ENCODE measurements at places on chromosomes 16 and 17.
A peak's percentile ranks its signal among the peaks of the same experiment; 100 is the strongest.

GRCh38 chr17:76490112-76490710 is 11.0 kb downstream of the RHBDF2 start:
- no peak for DNase-seq

DNA sequence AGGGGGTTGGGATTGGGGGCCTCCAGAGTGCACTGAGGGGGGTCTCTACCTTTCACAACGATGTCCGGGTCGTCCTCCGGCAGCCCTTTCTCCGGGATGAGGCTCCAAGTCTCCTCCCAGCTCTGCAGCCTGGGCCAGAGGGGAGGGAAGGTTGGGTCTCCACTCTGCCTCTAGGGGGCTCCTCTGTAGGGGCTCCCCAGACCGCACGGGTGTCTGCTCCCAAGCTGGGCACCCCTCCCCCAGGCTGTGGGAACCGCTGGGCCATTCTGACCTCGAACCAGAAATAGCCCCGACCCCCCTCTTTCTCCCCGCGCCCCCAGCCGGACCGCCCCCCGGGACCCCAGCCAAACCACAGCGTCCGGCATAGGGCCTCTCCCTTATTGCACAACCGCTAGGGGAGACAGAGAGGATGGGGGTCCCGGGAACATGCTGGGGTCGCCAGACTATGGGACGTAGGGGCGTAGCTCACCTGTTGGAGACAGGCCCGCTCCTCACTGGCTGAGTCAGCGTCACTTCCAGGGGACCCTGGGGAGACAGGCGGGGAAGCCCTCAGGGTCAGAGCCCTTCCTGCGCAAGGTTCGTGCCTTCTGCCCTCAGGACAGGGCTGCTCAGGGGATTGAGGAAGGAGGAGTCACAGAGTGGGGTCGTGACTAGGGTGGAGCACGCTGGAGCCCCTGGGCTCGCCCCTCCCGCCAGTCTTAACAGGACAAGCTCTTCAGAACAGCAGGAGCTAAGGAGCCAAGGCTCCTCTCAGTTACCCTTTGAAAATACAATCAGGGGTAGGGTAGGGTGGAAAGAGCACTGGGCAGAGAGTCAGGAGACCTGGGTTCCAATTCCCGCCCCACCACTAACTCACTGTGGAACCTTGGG is 2.7 kb downstream of the PLEKHH3 start:
- peak; percentile 84 for DNase-seq

GRCh38 chr16:88389621-88390160 is 6.9 kb downstream of the ZNF469 start:
- DNase-seq: no peak

GRCh38 chr17:66580184-66580955 is 254.5 kb upstream of the CACNG5 start:
- DNase-seq: peak; percentile 89

DNA sequence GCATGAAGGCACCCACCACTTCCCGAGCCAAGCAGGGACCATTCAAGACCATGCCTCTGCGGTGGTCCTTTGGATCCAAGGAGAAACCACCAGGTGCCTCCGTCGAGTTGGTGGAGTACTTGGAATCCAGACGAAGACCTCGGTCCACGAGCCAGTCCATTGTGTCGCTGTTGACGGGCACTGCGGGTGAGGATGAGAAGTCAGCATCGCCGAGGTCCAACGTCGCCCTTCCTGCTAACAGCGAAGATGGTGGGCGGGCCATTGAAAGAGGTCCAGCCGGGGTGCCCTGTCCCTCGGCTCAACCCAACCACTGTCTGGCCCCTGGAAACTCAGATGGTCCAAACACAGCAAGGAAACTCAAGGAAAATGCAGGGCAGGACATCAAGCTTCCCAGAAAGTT is 63.4 kb downstream of the DHRS7C start:
- DNase-seq: no peak

DNA sequence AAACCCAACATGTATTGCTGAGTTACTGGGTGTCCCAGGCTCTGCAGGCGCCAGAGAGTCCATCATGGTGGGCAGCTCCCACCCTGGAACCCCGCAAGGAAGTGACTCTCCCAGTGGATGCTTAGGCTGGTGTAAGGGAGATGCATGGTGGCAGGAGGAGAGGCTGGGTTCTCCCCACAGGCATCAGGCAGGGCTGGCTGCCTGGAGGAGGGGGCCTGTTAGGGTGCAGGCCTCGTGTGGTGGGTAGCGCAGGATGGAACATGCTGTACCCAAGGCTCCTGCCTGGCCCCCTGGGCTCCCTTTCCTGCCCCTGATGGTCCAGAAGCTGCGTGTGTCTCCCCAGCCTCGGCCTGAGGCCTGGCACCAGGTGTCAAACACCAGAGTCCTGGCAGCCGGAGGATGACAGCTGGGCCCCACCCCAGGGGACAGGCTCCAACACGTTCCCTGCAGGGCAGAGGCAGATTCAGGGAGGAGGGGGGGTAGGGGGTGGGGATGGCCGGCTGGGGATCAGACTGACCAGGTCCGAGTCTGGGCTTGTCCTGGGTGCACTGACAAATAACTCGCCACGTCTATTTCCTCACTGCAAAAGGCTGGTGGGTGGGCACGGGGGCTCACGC is 40.2 kb upstream of the CIBAR2 start:
- DNase-seq: no peak

- DNase-seq: no peak
Measured at GRCh38 chr17:80807882-80808281, 183.8 kb upstream of the CHMP6 start.

DNA sequence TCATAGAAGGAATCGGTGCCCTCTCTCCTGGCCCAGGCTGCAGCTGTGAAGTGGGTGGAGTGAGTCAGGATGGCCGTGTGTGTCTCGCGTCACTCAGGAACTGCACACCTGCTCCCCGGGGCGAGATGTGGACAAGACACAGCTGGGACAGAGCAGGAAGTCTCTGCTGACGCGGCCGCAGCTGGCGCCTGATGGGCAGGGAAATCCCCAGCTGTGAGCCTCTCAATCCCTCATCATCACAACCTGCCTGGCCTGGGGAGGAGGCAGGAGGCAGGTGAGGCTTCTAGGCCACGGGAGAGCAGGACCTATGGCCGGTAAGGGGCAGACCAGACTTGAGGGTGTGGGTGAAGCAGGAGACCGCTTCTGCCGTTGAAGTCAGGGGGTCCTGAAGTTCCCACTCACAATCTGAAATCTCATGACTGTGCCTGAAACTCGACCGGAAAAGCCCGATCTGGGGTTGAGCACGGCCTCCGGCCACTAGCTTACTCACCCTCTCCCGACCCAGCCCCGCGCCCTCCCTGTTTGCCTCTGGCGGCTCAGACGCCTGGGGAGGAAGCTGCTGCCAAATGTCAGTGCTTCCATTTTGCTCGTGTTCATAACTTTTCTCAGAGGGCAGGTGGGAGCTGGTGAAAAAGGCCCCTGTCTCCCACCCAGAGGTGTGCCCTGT is 1.1 kb upstream of the TRPV3 start:
- DNase-seq: peak; percentile 69

DNA sequence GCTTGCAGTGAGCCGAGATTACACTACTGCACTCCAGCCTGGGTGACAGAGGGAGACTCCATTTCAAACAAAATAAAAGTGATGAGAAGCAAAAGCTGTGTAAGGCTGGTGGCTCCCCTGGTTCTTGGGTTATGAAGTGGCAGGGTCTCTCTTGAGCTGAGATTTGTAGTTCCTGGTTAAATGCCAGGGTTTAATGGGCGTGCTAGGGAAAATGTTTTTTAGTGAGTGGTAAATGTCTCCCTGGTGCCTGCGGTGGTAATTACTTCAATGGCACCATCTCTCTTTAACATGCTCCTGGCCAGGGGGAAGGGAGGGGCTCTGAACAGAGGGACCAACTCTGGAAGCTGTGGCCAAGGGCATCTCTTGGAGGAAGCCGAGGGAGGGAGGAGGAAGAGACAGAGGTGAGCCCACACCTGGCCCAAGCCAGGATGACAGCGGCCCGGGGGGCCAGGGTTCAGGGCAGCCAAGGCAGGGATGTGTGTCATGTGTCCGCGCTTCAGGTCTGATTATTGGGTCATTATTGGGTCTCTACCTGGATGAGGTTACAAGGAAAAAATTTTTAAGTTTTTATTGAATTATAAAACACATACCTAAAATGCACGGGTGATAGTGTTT is 17.8 kb upstream of the RPL38 start:
- DNase-seq: no peak

GRCh38 chr17:30568117-30568430 is 90.9 kb downstream of the GOSR1 start:
- DNase-seq: no peak

- DNase-seq: peak; percentile 85
Measured at GRCh38 chr16:72311426-72311825, 139.5 kb upstream of the PMFBP1 start.

GRCh38 chr17:16585796-16586195 is 16.8 kb upstream of the ZNF287 start:
- DNase-seq: no peak

DNA sequence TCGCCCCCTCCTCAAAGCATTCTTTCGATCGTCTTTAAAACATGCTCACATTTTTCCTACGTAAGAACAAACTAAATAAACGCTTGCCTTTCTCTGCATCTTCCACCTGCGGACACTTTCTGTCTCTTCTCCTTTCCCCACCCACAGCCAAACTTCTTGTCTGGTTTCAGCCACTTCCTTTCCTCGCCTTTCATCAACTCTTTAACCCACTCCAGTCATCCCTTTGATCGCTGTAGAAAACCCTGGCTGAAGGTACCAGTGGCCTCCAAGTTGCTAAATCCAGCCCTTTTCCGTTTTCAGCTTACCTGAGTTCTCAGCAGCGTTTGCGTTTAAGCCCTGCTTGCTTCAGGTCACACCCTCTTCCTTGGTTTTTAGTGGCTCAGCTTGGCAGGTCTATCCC is 483 bp downstream of the RPA1 start:
- peak; percentile 8 for DNase-seq

DNA sequence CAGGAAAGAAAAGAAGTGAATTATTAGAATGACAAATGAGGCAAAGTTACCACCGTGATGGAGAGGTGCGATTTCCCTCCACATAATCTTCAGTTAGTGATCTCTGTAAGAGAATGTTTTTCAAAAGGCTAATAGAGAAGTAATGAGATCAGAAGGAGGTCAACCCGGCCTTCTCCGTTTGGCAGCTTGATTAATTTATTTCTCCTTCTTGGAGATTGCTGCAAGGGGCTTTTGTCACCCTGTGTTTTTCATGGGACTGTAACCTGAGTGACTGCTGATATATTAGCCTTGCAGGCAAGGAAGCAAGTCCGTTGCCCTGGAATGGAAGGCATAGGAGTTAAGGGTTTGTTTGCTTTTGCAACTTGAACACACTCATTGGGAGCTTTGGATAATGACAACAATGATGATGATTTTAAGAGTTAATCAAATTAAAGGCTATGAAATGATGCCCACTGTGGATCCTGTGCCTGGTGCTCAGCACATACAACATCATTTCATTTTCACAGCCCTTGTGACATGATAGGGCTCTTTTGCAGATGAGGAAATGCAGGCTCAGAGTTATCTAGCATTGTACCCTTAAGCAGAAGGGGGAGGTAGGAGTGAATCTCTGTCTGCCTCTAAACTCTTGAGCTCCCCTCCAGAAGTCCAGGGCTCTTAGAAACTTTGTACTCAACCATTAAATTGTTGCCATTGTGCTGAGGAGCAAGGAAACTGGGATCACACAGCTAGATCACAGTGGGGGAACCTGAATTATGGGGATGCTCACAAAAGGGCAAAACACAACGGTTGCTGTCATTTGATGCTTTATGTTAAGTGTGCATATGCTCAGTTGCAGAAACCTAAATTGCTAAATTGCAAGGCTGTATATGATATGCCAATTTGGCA is 226.3 kb downstream of the WWOX start:
- DNase-seq: no peak

DNA sequence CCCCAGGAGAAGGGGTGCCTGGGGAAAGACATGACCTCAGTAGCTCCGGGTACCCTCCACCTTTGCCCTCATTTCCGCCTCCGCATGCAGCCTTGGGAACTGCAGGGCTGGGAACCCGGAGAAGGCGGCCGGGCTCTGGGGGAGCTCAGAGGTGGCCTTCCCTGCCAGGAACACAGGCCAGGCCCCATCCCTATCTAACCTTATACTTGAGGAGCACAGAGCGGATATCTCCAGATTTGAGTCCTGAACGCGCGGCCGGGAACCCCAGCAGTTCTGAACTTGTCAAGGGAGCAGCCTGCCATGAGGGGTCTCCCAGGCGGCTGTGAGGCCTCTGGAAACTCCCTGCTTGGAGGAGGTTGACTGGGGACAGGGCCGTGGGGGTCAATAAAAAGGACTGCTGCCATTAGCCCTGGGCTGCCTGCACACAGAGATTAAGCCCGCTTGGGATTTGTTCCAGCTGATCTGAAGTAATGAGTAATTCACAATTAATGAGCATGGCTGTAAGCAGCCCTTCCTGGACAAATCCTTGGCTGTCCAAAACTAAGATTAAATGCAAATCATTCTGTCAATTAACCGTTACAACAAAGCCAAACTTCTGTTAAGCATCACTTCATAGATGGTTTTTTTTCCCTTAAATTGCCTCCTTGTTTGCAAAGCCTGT is 26.3 kb upstream of the METRNL start:
- DNase-seq: no peak

- no peak for DNase-seq
Measured at GRCh38 chr16:84315422-84315821, 20.7 kb downstream of the WFDC1 start.

- DNase-seq: no peak
Measured at GRCh38 chr16:79571065-79571902, 29.3 kb downstream of the MAF start.
